ENCODE measurements at places on chromosomes 1 and 21.

GRCh38 chr1:174712541-174712940, 264.8 kb downstream of the GPR52 start:
- DNase-seq: no peak

- no peak for DNase-seq
Observed at GRCh38 chr1:37257646-37258045, 216.7 kb upstream of the ZC3H12A start.

DNA sequence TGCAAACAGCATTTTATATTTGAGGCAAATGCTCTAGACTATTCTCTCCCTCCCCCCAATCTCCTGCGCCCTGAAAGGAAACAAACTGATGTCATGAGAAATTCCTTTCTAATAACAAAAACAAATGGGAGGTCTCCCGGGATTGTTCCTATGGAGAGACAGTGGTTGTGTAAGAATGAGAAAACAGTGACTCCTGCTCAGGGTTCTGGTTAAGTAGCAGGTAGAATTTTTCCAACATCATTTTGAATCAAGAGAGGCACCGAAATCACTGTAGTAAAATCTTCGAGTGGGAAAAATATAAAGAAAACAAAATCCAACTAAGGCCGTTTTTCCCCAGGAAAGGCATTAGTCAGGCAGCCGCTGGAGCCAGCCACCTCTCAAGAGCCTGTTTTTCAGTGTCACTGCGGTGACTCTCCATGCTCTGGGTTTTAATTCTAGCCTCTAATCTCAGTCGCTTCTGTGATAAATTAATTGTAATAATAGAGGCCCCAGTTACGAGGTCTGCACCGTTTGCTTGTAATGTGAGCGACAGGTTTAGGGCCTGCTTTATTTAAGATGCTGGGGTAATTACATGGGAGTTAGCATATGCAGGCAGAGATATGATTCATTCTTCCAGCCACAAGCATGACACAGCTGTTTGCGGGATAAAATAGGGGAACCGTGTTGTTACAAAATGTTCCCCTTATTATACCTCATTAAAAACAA, 80.3 kb downstream of the RNF220 start:
- no peak for DNase-seq

DNA sequence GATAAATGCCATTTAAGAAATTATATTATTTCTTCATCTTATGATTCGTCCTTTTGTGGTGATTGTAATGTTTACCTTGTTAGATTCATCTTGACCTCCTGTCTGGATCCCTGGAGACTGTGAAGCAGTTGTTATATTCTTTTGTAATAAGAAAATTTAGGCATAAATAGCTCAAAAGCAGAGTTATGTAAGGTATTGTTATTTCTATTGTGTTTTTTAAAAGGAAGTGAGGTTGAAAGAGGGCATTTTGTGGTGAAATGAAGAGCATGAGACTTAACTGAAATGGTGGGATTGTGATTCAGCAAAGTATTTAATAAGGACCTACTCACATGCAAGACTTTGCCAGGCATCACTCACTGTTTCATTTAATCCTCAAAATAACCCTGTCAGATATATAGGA, 104.0 kb downstream of the PDE4B start:
- DNase-seq: no peak

DNA sequence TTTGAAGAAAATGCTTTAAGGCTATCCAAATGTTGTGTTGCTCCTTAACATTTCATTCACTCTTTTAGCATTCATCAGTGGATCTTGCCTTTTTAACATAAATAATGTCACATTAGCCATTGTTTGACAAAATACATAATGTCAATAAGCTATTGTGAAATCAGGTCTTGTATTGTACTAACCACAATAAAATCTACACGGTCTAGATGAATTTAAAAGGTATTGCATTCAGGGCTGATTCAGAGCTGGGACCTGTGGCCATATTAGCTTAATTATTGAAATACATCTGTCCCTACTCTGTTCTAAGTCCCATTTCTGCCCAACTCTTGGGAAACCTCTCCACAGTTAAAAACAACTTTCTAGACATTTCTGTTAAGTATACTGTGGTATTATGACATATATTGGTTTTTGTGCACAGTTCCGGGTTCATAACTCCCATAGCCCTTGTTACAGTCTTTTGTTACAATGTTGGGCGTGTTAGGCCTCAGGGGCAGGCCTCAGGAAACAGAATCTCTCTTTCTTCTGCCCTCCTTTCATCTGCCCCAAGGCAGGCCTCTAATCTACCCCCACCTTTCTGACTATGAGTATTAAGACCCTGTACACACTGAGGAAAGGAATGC, 44.7 kb upstream of the CITED4 start:
- no peak for DNase-seq

- DNase-seq: no peak
Observed at GRCh38 chr1:86915737-86916235, 1.4 kb downstream of the HS2ST1 start.

DNA sequence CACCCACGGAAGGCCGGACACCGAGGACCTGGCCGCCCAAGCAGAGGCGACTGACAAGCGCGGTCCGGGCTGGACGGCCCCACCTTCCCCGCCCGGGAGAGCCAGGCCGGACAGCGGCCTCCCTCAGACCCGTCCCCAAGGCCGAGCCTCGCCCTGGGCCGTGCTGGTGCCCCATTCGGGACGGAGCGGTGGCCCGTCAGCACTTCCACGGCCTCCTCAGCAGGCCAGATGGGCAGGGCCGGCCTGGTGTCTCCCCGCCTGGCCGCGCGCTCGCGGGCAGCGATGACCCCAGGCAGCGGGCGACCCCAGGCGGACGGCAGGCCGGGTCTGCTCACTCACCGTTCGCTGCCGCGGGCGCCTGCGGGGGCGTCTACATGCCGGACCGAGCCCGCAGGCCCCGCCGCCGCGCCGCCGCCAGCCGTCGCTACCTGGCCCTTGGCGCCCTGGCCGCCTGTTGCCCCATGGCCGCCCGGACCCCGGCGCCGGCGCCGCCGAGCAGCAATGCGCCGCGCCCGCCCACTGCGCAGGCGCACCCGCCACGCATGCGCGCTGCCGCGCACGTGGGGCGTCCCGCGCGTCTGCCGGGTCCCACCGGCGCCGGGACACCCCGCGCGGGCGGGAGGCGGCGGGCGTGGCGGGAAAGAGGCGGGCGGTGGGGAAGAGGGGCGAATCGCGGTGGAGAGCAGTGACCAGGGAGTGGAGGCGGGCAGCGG, at the start of gene NADK:
NADK (minus strand) TSS at position 521 of the 713 bp plus-strand sequence. CDS start 13,064 bp downstream, outside the sequence.
- peak; percentile 96 for DNase-seq

DNA sequence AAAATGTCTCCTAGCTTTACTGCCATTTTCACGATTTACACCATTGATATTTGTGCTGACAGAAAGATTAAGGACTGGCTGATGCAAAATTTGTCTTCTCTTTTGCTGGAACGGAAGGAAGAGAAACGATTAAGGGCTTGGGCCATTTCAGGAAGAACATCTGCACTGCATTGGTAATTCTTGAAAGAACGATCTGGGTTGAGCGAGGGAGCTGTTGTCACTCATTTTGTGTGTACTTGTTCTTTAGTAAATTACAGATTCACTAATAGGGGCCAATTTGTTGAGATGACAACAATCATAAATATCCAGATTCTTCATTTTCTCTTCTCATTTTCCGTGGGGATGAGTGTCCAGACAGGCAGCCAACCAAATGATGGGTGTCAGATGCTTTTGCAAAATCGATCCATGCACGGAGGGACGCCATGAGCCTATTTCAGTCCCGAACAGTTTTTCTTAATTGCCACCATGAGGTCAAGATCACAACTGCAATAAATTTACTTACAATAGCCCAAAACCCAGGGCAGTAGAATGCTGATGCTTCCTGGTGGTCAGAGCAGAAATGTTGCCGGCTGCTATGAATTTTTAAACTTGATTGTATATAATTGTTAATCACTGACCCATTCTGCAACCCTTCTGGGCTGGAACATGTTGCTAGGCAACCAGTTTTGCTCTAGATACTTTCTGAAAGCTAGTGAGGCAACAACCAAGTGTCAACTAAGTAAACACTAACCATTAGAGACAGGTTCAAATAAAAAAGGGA, 132.4 kb upstream of the TIAM1 start:
- no peak for DNase-seq

DNA sequence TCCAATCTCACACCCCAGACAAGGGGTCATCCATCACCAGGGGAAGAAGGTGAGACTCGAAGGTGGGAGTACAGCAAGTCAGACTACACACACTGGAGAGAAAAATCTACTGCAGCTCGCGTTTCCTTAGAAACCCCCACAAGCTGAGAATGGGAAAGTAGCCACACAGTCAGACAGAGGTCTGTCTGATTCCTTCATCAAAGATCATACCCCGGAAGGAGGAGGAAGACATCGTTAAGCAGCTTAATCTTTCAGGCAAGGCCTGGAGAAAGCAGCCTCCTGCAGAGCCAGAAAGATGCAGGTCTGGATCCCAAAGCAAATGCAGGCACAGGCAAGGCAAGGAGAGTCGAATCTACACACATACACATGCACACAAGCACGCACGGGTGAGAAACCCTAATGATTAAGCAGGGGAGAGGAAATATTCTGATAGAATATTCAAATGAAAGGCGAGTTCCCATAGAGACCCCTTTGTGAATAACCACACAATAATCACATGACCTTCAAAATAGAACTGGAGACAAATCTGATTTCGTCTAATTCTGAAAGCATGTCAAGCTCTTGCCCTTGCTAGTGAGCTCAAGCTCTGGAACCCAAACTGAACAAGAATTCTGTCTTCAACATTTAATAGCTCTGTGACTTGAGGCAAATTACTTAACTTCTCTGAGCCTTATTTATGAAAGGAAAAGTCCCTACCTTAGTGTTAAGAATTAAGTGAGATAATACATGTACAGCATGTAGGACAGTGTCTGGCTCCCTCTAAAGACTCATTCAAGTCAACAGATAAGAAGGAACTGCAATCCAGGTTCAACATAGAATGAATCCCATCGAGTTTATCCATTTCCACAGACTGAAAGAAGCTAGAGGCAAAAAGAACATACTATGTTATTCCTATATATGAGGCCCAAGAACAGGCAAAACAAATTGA, 387.8 kb downstream of the OMA1 start:
- DNase-seq: no peak

DNA sequence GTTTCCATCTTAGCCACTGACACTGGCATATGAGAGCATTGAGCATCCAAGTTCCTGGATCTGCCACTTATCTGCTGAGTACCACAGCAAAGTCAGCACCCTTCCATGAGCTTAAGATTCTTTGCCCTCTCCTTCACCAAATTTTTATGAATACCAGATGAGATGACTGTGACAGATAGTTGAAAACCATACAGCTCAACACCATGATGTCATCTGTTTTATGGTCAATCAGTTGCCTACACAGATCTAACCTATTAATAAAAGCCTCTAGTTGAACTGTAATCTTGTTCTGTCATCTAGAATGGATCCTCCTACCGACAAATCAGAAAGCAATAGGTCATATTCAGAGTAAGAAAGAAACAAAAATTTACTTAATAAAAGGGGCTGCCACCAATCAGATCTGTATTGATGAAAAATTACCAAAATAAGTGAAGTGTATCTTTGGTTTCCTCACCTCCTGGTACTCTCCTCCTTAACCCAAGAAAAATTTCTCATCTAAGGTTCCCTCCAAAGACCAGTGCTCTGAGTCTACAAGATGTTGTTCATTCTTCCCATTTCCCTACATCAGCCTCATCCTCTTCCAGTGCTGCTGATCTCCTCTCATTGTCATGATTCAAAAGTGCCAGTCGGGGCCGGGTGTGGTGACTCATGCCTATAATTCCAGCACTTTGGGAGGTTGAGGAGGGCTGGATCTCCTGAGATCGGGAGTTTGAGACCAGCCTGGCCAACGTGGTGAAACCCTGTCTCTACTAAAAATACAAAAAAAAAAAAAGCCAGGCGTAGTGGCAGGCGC, 138.8 kb upstream of the CTTNBP2NL start:
- DNase-seq: no peak

GRCh38 chr1:13965770-13966398, 265.9 kb downstream of the PRDM2 start:
- DNase-seq: no peak

DNA sequence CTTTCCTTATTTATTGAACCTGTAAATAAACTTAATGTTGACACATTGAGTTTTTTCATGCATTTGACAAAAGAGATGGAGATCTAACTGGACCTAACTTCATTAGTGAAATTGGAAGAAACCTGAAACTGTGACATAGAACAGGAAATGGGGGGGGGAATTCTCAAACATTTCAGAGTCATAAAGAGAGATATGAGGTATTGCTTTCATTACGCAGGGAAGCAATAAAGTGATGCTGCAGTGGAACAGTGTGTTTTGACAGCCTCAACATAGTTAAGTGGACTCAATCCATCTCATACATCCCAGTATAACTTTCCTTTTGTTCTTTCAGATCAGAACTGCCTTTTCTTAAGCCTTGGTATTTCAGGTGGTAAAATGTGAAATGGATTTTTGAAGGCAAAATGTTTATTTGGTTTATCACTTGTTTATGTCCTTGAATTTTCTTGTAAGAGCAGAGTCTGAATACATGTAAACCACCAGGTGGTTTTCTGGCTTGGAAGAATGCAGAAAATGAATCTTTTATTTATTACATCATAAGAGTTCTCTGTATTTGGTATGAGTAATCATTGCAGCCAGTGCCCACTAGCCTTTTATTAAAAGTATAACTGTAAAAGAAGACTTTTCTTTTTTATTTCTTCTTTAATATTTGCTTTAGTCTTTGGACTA, 132.5 kb downstream of the ZNF326 start:
- DNase-seq: no peak

- no peak for DNase-seq
Observed at GRCh38 chr1:222769181-222769580, 32.2 kb downstream of the FAM177B start.

- no peak for DNase-seq
Observed at GRCh38 chr1:181726320-181727012, 243.1 kb downstream of the CACNA1E start.

GRCh38 chr1:55012661-55013060, 13.9 kb downstream of the BSND start:
- no peak for DNase-seq

GRCh38 chr1:31750858-31751510, 13.2 kb downstream of the ADGRB2 start:
- DNase-seq: no peak

DNA sequence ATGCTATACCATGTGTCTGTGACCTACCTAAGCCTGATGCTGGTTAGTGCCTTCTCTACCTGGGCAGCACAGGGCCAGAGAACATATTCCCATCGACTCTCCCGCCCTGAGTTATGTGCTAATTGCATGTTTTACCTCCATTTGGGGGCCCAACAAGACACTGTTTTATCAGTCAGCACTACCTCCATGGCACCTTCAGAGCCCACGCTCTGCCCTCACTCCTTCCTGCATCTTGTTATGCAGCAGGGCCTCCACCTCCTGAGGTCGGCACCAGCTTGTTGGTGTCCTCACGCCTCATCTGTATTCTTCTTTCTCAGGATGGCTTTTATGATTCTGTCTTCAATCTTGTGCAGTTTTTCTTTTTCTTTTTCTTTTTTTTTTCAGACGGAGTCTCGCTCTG, 11.9 kb downstream of the WNT9A start:
- DNase-seq: no peak

- DNase-seq: no peak
Observed at GRCh38 chr1:82366689-82367088, 566.0 kb downstream of the ADGRL2 start.

DNA sequence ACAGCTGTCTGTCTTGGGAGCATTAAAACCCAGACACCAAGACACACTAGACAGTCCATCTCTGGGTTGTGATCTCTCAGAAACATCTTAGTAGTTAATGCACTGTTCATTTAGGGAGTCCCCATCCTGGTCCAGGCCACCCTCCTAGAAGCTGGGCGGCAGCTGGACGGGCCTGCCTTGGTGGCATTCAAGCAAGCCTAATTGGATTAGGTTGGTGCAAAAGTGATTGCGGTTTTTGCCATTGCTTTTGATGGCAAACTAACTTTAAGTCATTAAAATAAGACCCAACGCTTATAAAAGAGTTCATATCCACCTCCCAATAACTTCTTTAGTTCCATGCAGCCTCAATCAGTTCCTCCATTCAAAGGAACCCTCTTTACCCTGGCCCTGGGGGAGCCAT, 21.7 kb downstream of the ATP5PO start:
- no peak for DNase-seq

Measured in upper lobe of left lung (tissue), 6 donors.